ENCODE measurements at places on chromosomes 6 and 20.

DNA sequence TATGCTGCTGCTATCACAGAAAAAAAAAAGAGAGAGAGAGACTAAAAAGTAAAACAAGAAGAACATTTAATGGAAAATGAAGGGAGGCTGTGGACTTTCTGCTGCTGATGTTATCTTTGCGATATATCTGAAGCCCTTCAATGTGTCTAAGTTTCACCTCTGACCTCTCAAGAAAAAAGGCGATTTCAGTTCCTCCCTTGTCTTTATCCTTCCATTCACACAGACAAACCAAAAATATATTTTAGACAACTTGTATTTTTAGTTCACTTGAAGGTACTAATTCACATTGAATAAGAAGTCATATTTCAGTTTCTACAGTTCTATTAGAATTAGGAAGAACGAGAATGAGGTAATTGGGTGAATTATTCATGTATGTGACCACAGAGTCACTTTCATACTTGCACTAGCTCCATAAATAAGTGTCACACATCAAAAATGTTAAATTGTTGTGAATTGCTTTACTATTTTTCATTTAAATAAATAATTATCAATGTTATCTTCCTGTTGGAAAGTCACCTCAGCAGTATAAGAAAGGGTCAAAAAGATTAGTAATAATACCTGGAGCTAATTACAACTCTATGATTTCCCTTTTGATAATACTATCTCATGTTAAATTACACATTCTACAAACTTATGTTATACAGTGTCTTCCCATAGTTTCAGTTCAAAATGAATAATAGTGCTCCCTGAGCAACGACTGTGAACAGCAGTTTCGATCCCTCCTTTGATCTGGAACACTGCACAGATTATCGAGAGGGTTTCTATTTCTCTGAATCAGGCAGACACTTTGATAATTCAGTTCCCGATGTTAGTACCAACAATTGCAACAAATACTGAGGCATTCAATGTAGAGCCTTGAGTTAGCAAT, 85.2 kb upstream of the PLCB4 start:
- DNase-seq: no peak

DNA sequence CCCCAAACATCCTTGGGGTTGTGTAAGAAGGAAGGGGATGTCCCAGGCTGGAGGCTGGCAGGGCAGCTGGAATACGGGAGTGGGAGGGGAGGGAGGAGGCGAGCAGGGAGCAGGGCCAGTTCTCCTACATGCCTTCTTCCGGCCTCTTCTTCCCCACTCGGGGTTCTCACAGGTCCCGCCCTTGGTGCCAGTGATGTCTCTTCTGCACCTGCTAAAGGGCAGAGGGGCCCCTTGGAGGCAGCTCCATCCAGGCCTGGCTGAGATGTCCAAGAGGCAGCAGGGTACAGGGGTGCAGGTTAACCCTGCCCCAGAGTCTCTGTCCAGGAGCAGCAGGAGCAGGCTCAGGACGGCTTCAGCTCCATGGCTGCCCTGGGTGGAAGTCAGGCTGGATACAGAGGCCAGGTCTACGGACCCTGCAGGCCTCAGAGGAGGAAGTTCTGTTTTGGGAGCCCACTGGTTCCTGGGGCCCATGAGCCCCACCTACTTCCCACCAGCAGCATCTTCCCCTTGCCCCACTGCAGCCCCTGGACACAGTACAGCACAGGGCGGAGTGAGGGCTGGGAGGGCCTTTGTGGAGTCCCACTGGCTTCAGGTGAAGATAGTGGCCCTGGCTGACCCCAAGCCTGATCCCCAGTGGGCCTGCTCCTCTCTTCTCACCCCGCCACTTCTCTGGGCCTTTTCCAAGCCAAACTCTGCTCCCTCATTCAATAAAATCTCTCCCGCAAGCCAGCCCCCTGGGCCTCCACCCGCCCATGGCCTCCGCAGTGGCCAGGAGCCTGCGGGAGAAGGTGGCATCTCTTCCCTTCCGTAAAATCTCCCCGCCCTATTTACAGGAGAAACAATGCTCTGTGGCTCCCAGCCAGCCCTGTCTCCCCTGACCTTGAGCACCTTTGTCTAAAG, 60.4 kb downstream of the YTHDF1 start:
- DNase-seq: no peak

- no peak for DNase-seq
These were observed 1.2 kb upstream of the SYNJ2 start for GRCh38 chr6:157980288-157981131.

DNA sequence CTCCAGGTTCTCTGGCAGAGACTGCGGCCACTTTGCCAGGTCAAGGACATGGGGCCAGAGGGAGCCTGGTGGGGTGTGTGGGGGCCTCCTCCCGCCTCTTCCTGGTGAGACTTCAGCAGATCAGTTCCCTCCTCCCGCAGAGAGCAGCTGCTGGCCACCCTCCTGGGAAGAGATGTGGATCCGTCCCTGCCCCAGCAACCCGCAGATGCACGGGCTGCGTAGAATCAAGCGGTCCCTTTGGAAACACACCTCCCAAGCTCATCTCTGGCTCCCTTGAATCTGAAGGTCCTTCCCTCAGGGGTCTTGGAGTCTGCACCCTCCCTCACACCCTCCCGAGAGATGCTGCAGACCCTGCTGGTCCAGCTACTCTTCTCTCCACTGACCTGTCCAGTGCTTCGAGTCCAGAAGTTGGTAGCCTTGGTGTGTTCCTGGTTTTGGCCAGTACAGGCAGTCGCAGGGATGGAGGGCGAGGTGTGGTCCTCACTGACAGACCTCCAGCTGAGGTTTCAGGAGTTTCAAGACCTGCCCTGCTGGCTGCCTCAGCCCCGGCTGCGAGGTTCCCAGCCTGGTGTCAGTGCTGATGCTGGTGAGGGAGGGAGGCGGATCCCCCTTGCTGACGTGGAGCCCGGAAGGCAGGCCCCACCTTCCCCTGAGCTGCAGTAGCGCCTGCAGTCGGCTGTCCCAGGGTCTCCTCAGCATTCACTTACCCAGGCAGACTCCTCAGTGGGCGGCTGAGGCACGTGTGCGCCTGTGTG, at the start of gene NPBWR2:
NPBWR2 (minus strand) TSS at position 585 of the 755 bp plus-strand sequence. CDS start 734 bp downstream, outside the sequence.
- no peak for DNase-seq

GRCh38 chr6:122066200-122066599, 333.3 kb upstream of the HSF2 start:
- DNase-seq: no peak

GRCh38 chr20:22490287-22491193, 93.8 kb downstream of the FOXA2 start:
- no peak for DNase-seq

- peak; percentile 64 for DNase-seq
These were observed 15.8 kb downstream of the POM121L2 start for GRCh38 chr6:27296106-27296783.

- DNase-seq: peak; percentile 63
These were observed 21.0 kb downstream of the JPH2 start for GRCh38 chr20:44166008-44166407.

- DNase-seq: no peak
These were observed 282.7 kb downstream of the NRN1 start for GRCh38 chr6:5723841-5724691.

DNA sequence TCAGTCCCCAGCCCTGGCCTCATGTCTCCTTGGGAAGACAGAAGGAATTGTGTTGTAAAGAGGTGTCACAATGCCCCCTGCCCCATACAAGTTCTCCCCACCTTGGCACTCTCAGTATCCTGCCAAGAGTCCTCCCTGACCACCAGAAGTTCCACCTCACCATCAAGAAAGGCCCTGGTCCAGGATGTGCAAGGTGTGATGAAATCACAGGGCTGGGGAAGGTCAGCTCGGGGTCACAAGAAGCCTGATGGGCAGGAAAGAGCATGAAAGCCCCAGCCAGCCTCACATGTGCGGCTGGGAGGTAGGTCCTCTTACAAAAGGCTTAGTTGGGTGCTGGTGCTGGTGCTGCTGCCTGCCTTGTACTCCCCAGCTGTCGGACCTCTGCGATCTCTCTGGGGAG, 12.9 kb upstream of the C6orf132 start:
- DNase-seq: no peak

DNA sequence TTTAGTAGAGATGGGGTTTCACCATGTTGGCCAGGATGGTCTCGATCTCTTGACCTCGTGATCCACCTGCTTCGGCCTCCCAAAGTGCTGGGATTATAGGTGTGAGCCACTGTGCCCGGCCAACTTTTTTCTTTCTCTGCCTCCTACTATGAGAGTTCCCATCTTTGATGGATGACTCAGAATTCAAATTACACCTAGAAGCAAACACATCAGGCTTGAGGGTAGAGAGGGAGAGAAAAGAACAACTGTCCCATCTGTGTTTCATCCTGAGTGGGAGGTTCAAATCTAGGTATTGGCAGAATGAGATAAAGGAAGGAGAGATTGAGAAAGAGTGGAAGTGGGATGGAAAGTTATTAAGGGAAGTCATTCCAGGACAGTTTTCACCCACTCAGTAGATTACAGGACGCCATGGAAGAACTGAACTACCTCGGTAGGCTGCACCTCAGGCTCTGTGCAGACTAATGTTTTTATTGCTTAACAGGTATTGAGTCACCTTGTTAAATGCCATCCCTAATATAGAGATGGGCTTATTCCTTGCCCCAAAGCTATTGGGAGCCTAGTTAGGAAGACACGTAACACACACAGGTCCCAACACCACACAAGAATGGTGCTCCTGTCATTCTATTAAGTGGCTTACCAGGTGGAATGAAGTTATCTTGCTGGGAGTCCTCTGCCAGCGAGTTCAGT, 275.7 kb downstream of the SOX4 start:
- DNase-seq: no peak

DNA sequence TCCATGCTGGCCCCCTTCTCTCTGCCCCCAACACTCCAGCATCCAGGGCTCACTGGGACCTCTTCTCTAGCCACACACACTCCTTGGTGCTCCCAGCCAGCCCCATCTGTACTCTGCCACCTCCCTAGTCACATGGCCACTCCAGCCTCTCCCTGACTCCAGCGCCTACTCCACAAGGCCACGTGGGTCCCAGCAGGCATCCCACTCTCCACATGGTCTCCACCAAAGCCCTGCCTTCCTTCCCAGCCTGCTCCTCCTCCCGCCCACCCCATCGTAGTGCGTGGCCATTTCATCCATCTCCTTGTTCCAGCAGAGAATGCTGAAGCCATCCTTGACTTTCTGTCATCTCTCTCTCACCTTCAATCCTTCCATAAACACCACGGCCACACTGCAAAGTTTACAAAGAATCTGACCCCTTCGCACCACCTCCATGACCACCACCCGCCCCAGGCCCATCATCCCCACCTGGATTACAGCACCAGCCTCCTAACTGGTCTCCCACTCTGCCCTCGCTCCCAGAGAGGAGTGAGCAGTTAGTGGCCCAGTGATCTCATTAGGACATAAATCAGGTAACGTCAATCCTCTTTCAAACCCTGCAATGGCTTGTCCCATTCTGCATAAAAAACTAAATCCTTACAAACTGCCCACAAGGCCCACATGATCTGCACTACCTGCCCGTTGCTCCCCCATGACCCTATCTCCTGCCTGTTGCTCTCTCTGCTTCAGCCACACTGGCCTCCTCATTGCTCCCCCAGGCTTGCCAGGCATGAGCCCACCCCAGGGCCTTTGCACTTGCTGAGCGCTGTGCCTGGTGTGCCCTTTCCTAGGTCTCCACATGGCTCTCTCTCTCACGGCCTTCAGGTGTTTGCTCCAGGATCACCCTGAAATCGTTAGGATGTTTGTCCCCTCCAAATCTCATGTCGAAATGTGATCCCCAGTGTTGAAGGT, 96.2 kb downstream of the GRM4 start:
- no peak for DNase-seq

DNA sequence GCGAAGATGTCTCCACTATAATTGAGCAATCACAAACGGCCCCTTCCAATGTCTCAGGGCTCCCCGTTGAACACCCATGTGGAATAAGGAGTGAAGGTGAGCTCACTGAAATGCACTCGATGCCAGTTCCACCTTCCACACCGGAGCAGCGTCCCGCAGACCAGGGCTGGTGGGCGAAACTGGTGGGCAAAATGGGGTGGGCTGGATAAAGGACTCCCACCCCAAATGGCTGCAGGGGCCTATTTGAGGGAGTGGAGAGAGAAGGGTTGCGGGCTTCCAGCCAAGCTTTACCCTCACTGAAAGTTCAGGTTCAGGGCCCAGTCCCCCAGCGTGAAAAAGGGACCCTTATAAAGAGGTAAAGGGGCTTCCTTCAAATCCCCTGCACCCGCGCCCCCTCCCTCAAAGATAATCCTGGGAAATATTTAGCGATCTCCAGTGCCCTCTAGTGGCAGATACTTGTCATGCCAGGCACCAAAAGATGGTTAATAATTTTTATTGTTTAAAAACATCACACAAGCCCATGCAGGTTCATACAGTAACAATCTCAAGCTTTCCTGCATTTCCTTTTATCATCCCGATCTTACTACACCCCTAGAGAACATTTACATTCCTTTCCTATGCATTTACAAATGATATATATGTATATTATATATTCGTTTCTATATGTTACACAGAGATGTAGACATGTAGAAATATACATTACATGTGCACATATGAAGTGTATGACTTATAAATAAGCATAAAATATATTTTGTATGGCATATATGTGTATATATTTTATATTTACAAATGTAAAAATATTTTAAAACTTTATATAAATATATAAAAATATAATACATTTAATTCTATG, 58.2 kb upstream of the NKX2-2 start:
- DNase-seq: peak; percentile 29

- DNase-seq: peak; percentile 58
These were observed 107.8 kb downstream of the NFATC2 start for GRCh38 chr20:51434580-51435247.

DNA sequence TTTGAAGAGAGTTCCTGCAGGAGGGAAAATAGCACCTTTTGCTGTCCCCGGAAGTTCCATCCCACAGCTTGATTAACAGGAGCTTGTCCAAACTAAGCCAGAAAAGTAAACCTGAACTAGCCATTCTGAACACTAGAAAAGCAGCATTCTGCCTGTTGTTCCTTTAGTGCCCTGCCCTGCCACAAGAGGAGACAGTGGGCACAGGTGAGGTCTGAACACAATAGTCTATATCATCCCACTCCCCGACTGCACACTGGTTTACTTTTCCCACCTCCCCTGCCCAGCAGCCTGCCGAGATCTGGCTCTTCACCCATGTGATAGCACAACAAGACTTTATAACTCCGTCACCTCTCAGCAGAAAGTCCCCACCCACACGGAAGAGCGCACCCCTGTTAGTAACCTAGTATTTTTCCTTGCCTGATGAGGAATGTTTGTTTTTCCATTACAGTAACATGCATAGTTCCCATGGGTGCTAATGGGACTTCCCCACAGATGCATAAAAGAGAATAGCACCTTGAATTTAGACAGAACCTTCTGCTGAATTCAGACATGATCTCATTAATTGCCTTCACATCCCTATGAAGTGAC, 59.7 kb downstream of the TFAP2A start:
- no peak for DNase-seq

All from urothelium cell line (cell line).